ENCODE measurements at places on chromosomes 2 and 18.

DNA sequence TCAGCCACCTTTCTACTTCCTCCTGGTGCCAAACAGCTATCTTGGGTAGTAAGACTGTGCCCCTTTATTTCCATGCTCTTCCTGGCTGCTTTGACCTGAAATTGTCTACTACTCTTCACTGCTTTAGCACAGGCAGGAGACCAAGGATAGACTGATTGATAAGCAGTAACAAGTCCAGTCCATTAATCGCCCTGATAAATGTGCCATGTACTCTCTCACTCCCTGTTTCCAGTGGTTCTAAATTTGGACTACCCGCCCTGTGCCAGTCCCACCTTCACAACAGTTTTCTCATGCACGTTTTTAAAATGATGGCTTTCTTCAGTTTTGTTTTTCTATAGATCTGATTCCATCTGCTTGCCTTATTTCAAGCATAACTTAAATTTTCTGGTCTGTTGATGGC is 189.6 kb upstream of the RBMS1 start:
- DNase-seq = no peak

DNA sequence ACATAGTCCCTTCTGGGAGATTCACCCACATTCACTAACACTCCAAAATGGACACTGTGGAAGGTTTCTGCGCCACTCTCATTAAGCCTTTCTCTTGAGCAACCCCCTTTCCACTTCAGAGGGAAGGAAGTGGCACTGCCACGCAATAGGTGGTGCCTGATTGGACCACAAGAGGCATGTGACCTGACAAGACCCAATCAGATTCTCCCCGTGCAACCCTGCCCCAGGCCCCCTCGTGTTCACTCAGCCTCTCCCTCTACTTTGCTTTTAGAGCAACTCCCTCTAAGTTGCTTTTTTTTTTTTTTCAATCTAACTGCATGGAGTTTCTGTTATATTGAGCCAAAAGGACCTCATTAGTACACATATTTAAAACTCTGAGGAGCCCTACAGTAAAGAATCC is 158.0 kb downstream of the EN1 start:
- DNase-seq = no peak

DNA sequence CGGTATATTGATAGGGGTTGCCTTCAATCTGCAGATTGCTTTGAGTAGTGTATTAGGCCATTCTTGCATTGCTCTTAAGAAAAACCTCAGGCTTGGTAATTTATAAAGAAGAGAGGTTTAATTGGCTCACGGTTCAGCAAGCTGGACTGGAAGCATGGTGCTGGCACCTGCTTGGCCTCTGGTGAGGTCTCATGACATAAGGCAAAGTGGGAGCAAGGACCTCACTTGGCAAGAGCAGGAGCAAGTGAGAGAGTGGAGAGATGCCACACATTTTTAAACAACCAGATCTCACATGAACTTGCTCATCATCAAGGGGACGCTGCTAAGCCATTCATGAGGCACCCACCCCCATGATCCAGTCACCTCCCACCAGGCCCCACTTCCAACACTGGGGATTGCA is 4.9 kb downstream of the MAP3K2 start:
- DNase-seq = no peak

GRCh38 chr2:11861044-11861443 is 114.6 kb downstream of the LPIN1 start:
- DNase-seq = no peak

- no peak for DNase-seq
Observed at GRCh38 chr2:51711766-51712165, 679.8 kb upstream of the NRXN1 start.

DNA sequence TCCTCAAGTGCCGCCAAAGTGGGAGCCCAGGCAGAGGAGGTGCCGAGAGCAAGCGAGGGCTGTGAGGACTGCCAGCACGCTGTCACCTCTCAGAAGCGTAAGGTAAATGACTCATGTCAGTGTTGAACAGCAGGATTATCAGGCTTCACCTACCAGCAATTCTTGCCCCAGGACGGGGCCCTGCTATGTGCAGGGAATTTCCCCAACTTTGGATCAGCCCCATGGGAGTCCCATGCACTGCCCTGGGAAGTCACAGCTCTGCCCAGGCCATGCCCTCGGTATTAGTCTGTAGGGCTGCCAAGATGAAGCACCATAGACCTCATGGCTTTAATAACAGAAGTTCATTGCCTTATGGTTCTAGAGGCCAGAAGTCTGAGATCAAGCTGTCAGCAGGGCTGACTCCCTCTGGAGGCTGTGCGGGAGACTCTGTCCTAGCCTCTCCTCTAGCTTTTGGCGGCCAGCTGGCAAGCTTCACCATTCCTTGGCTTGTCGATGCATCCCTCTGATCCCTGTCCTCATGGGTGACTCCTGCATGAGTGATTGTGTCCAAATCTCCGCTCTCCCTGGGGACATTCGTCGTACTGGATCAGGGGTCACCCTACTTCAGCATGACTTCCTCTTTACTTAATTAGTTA is 55.9 kb downstream of the TRPM8 start:
- DNase-seq = no peak

GRCh38 chr2:85604568-85605339 is 2.3 kb upstream of the TMEM150A start:
- no peak for DNase-seq

DNA sequence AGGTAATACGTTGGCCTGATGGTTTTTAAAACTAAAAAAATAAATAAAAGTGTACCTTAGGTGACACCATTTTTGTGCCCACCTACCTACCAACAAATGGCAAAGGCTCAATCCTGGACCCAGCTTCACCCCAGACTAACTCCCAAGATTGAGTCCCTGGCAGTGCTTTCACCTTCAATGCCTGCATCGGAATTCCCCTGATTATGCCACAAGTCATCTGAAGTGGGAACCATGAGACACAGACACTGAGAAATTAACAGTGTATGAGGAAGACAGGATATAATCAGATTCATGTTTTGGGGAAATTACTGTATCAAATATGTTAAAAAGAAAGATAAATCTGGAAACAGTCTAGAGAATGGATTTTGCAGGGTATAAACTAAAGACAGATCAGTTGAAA is 41.6 kb downstream of the ZBTB14 start:
- DNase-seq = peak; percentile 32

DNA sequence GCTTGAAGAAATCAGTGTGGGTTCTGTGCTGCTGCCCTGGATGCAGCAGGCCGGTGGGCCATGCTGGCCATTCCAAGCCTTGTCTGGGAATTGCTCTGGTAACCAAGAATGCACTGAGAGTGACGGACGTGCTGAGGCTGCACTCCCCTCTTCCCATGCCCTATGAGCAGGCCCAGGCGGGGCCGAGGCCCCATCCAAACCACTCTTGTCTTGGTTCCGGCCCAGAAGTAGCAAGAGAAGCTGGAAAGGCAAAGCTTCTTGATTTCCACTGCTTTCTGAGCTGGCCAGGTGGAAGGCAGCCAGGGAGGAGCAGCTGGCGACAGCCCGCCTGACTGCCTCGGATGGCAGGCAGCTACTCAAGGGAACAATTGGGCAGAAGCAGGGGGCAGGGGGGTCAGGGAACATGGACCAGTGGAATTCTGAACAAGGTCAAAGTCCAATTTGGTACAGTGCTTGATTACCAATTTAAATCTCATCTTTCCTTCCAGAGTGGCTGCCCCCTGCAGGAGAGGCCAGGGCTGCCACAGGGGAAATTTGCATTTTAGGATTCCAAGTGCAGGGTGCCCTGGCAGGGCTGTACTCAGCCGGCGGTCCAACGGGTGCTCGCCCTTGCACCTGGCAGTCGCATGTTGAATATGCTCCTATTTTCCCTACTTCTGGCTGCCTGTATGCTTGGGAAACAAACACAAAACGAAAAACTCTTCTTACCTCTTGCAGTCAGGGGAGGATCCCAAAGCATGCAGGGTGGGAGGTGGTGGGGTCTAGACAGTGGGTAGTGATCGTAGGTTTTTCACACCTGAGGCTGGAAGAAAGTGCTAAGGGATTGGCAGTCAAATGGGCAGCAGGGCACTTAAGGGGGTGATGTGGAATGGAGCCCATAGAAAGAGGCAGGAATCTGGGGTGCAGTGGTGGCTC is 67.3 kb downstream of the LIPG start:
- DNase-seq = no peak

- DNase-seq = no peak
Observed at GRCh38 chr18:7754258-7754657, 187.1 kb downstream of the PTPRM start.

GRCh38 chr2:136323195-136323594 is 205.2 kb upstream of the CXCR4 start:
- DNase-seq = no peak

DNA sequence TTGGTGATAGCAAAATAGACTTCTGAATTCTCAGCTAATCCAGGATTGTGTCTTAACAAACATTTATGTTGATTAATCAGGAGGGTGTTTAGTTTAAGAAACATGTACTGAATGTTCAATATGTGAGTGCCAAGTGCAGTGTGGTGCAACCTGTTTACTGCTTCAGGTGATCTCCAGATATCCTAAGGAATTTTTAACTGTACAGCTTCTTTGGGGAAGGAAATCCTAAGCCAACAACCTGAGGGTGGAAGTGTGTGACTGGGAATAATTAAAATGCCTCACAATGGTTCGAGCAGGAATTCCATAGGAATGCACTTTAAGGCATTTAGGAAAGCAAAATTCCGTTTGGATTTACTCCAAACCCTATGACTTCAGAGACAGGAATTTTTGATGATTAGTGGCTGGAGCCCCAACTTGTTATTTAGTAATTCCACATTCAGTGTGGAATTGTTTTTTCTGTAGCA is 16.4 kb downstream of the CRIM1 start:
- DNase-seq = no peak

- DNase-seq = no peak
Observed at GRCh38 chr2:200399046-200399445, 92.6 kb downstream of the SPATS2L start.

- no peak for DNase-seq
Observed at GRCh38 chr18:22347606-22348511, 69.9 kb downstream of the CTAGE1 start.

GRCh38 chr2:8685697-8686358 is 4.0 kb downstream of the ID2 start:
- peak; percentile 68 for DNase-seq

- DNase-seq = no peak
Observed at GRCh38 chr2:105969552-105969951, 224.5 kb downstream of the UXS1 start.

- DNase-seq = no peak
Observed at GRCh38 chr2:17644997-17645720, 104.7 kb downstream of the VSNL1 start.

GRCh38 chr2:75480971-75481836 is 79.5 kb downstream of the EVA1A start:
- no peak for DNase-seq

GRCh38 chr2:43977677-43978375 is 18.0 kb downstream of the LRPPRC start:
- no peak for DNase-seq

DNA sequence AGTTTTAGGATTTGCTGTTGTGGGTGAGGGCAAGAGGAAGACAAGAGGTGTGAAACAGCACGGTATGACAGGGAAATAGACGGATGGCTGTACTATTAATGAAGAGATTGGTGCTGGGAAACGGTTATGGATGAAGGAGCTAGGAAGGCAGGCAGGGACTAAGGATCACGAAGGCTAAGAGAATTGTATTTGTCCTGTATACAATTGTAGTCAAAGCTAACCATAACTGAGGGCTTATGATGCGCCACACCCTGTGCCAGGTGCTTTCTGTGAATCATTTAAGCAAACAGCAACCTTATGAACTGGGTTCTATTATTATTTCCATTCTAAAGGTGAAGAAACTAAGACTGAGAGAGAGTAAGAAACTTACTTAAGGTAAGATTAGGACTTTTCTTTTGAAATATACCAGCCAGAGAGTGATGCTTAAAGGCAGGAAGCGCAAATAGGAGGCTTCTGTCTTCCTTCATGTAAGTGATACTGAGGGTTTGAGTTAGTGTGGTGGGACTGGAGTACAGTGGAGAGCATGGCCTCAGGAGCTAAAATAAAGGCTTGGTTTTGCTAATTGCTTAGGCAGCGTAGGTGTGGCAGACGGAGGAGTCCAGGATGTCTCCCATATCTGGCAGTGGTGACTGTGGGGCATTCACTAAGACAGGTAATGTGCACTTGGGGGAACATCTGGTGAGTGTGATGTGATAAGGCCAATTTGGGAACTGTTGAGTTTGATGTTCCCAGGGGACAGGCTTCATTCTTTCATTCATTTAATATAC is 85.8 kb downstream of the PLEKHM3 start:
- DNase-seq = no peak

GRCh38 chr2:216920937-216921456 is 61.1 kb upstream of the TNP1 start:
- DNase-seq = no peak

DNA sequence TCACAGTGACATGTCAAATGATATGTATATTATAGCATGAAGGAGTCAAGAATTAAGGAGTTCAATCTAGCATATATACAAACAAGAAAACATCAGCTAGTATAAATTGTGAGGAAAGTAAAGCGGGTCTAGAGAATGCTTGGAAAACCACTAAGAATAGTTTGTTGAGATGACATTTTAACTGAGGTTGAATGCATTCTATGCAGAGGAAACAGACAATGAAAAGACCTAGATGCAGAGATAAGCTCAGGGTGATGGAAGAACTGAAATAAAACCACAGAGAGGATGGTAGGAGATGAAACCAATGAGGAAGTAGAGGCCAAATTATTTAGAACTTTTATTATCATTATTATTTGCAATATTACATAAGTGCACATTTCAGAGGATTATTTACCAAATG is 803.6 kb upstream of the FANCL start:
- no peak for DNase-seq

DNA sequence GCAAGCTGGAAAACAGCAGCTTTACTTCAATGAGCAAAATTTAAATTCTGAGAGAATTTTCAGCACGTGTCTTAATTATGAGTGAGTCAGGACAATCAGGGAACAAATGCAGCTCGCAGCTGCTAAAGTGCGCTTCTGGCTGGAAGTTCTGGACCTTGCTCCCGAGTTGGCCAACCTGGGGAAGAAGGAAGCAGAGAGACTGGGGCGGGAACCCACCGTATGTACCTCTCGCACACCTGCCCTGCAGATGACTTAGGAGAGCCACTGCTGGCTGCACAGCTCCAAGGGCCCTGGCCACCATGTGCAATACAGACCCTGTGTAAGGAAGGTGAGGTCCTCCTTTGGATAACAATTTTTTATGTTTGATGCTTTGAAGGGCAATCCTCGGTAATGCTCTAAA is 42.4 kb downstream of the REEP1 start:
- no peak for DNase-seq

GRCh38 chr18:25875551-25876240 is 214.7 kb downstream of the SS18 start:
- DNase-seq = no peak

- DNase-seq = peak; percentile 80
Observed at GRCh38 chr2:69642709-69643601, 584 bp downstream of the AAK1 start.

- no peak for DNase-seq
Observed at GRCh38 chr2:122445003-122445402, 689.6 kb downstream of the TSN start.

GRCh38 chr2:128536925-128537620 is 218.4 kb upstream of the HS6ST1 start:
- no peak for DNase-seq
